ENCODE measurements at places on chromosomes 2 and 18. TPM values are rescaled to one million over a fixed set of nuclear protein-coding genes. Genes with fewer than 3 reads are reported as not detected.

DNA sequence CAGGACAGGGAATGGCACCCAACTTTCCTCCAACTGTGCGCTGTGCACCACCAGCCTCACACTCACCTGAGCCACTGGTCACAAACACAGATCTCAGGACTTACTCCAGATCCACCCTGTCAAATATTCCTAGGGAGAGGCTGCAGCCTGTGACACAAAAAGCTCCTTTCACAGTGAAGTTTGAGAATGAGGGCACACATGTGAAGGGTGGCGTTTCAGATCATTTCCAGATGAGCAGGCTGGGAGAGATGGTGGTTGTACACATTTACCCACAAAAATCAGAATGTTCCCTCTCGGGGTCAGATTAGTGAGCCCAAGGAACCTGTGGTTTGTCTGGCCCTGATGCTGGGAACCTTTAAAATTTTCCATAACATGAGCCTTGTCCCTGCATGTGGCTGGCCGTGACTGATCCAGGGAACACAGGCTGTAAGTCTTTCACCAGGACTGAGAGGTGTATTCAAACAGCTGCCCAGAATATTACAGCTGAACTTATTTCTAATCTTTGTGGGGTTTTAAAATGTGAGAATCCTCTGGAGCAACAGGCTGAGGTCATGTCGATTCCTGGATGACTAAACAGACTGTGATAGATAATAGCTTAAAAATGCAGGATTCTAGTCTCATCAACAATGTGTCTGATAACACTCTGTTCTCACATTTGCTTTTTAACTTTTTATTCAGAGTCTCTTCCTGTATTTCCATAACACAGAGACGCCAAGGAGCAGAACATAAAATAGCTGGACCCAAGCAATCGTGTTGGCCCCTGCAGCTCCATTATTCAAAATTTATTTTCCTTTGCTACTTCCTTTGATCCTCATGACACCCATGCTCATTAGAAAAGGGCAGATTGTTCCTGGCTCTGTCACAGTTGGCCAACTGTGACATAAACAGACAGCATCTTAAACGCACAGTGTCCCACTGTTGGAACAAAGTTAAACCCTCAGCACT lies 35.5 kb downstream of the IL1R2 start:
- H3K4me1 ChIP-seq = no peaks in the 10 kb centered on the region
- no peak overlapping the region for H3K4me3 ChIP-seq

DNA sequence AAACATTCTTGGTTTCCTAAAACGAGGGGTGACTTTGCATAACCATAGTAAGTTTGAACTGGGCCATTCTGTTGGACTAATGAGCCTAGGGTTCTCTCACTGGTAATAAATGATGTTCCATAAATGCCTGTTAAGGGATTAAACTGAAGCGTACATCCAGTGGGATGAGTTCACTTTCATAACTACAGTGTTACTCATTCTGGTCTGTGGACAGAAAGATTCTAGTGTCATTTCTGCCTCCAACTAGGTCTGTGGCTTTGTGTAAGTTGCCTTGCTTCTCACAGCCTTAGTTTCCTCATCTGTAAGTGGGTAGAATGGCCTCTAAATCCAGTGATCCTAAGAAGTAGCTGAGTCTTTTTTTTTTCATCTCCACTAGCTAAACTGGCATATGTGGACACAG lies 1860.6 kb upstream of the PIK3C3 start:
- H3K27ac ChIP-seq = no peak overlapping the region
- H3K4me3 ChIP-seq = no peak overlapping the region
- no peaks in the 10 kb centered on the region for H3K4me1 ChIP-seq
- no peaks in the 10 kb centered on the region for H3K27me3 ChIP-seq
- no peak for DNase-seq

GRCh38 chr2:8427211-8427610 lies 254.6 kb upstream of the ID2 start:
- H3K27ac ChIP-seq = no peak overlapping the region
- no peaks in the 10 kb centered on the region for H3K4me1 ChIP-seq
- H3K36me3 ChIP-seq = no peaks in the 10 kb centered on the region
- no peak overlapping the region for H3K4me3 ChIP-seq
- no peaks in the 10 kb centered on the region for H3K27me3 ChIP-seq
- no peak for DNase-seq

DNA sequence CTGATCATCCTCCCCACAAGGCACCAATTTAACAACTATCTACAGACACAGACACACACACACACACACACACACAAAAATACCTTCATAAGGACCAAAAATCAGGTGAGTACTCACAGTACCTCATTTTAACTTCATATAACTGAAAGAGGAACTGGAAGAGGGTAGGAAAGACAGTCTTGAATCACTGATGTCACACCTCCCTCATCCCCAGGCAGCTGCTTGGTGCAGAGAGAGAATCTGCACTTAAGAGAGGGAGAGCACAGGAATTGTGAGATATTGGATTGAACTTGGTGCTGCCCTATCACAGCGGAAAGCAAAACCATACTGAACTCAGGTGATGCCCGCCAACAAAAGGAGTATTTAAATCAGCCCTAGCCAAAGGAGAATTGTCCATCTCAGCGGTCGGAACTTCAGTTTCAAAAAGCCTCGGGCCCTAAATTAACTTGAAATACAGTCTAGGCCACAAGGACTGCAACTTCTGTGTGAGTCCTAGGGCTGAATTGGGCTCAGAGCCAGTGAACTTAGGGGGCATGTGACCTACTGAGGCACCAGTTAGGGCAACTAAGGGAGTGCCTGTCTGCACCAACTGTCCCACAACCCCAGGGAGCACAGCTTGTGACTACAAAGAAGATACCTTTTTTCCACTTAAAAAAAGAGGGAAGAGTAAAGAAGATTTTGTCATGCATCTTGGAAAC lies 211.1 kb downstream of the LRATD1 start:
- no peaks in the 10 kb centered on the region for H3K27me3 ChIP-seq
- no peak overlapping the region for H3K27ac ChIP-seq
- DNase-seq = no peak
- H3K4me3 ChIP-seq = no peak overlapping the region
- no peaks in the 10 kb centered on the region for H3K4me1 ChIP-seq
- no peaks in the 10 kb centered on the region for H3K36me3 ChIP-seq

GRCh38 chr2:176162911-176163671 lies 6.0 kb downstream of the HOXD3 start:
- DNase-seq = no peak
- H3K4me1 ChIP-seq = peaks cover 18% of the 10 kb centered on the region
- peaks cover 100% of the 10 kb centered on the region for H3K27me3 ChIP-seq
- no peak overlapping the region for H3K4me3 ChIP-seq

- no peaks in the 10 kb centered on the region for H3K27me3 ChIP-seq
- no peak for DNase-seq
- H3K4me1 ChIP-seq = no peaks in the 10 kb centered on the region
- H3K36me3 ChIP-seq = no peaks in the 10 kb centered on the region
- H3K4me3 ChIP-seq = no peak overlapping the region
- no peak overlapping the region for H3K27ac ChIP-seq
Measured at GRCh38 chr2:48080534-48081316, 174.4 kb upstream of the FBXO11 start.

GRCh38 chr2:169046440-169047151 lies 15.5 kb upstream of the ABCB11 start:
- H3K36me3 ChIP-seq = no peaks in the 10 kb centered on the region
- H3K27me3 ChIP-seq = no peaks in the 10 kb centered on the region
- no peak for DNase-seq
- H3K27ac ChIP-seq = no peak overlapping the region

GRCh38 chr2:200786423-200786822 lies 25.3 kb upstream of the BZW1 start:
- no peak overlapping the region for H3K4me3 ChIP-seq
- no peak overlapping the region for H3K27ac ChIP-seq
- H3K36me3 ChIP-seq = peaks cover 4% of the 10 kb centered on the region
- no peak for DNase-seq
- no peaks in the 10 kb centered on the region for H3K27me3 ChIP-seq

- no peak overlapping the region for H3K27ac ChIP-seq
- H3K4me3 ChIP-seq = no peak overlapping the region
- H3K36me3 ChIP-seq = no peaks in the 10 kb centered on the region
- H3K27me3 ChIP-seq = no peaks in the 10 kb centered on the region
Measured at GRCh38 chr2:102337481-102338386, 17.9 kb upstream of the IL18R1 start.

- no peaks in the 10 kb centered on the region for H3K36me3 ChIP-seq
- no peaks in the 10 kb centered on the region for H3K27me3 ChIP-seq
- peaks cover 20% of the 10 kb centered on the region for H3K4me1 ChIP-seq
- H3K27ac ChIP-seq = peak overlapping the region; percentile 80
Measured at GRCh38 chr2:88692187-88692586, 714 bp downstream of the RPIA start.

- H3K27me3 ChIP-seq = no peaks in the 10 kb centered on the region
- H3K4me1 ChIP-seq = no peaks in the 10 kb centered on the region
- no peaks in the 10 kb centered on the region for H3K36me3 ChIP-seq
- DNase-seq = no peak
Measured at GRCh38 chr2:170201734-170202393, 23.9 kb downstream of the MYO3B start.

DNA sequence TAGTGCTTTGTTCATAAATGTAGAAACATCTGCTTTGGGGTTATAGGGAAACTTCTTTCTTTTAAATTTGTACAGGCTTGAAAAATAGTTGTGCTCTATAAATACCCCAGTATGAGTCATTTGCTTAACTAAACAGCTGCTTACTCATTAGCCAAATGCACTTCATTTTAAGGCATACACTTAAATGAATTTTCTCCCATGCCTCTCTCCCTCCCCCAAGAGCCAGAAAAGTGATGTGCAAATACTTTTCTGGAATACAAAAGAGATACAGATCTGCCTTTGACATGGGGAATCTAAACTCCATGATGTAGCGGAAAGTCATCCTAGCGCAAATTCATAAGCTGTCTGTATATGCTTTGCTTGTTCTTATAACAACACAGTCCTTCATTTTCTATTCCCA lies 469.4 kb downstream of the DLGAP1 start:
- no peak for DNase-seq
- H3K27ac ChIP-seq = no peak overlapping the region
- H3K4me3 ChIP-seq = no peak overlapping the region
- no peaks in the 10 kb centered on the region for H3K4me1 ChIP-seq
- no peaks in the 10 kb centered on the region for H3K36me3 ChIP-seq
- no peaks in the 10 kb centered on the region for H3K27me3 ChIP-seq

- DNase-seq = no peak
- peak overlapping the region; percentile 82 for H3K4me3 ChIP-seq
- H3K27ac ChIP-seq = peak overlapping the region; percentile 88
- H3K4me1 ChIP-seq = peaks cover 46% of the 10 kb centered on the region
Measured at GRCh38 chr2:218290316-218291261, 1.7 kb downstream of the TMBIM1 start.

DNA sequence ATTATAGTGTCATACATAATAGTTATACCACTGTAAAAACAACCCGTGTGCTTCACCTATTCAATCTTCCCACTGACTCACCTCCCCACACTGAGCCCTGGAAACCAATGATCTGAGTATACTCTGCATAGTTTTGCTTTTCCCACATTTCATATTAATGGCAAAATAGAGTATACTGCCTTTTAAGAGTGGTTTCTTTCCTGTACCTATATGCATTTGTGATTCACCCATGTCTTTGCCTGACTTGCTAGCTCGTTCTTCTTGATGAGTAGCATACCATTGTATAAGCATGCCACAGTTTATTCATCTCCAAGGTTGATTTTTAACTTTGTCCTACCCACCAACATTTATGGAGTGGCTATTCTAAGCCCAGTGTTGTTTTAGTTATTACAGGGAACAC lies 686.4 kb downstream of the PLCL1 start:
- no peaks in the 10 kb centered on the region for H3K27me3 ChIP-seq
- H3K36me3 ChIP-seq = no peaks in the 10 kb centered on the region
- H3K4me3 ChIP-seq = no peak overlapping the region

GRCh38 chr18:75202696-75203365 lies 6.1 kb downstream of the PTGR3 start:
- no peak overlapping the region for H3K4me3 ChIP-seq
- no peak overlapping the region for H3K27ac ChIP-seq
- peaks cover 11% of the 10 kb centered on the region for H3K36me3 ChIP-seq
- peaks cover 30% of the 10 kb centered on the region for H3K27me3 ChIP-seq
- DNase-seq = no peak
- H3K4me1 ChIP-seq = peaks cover 26% of the 10 kb centered on the region

- DNase-seq = no peak
- no peaks in the 10 kb centered on the region for H3K4me1 ChIP-seq
- H3K27ac ChIP-seq = no peak overlapping the region
- no peak overlapping the region for H3K4me3 ChIP-seq
- H3K27me3 ChIP-seq = no peaks in the 10 kb centered on the region
Measured at GRCh38 chr2:61356958-61357350, 113.9 kb downstream of the USP34 start.

GRCh38 chr2:190062601-190063000 lies at the start of gene MSTN:
TSS of gene MSTN (minus strand) at chr2:190062729. CDS start at chr2:190062596, 133 bp downstream.
- no peaks in the 10 kb centered on the region for H3K27me3 ChIP-seq
- no peaks in the 10 kb centered on the region for H3K4me1 ChIP-seq
- H3K4me3 ChIP-seq = no peak within 1 kb of the TSS
- no peak within 1 kb of the TSS for H3K27ac ChIP-seq
- no peak for DNase-seq

GRCh38 chr2:127592761-127593227 lies 53.2 kb upstream of the GPR17 start:
- H3K4me3 ChIP-seq = no peak overlapping the region
- no peak for DNase-seq
- H3K27ac ChIP-seq = no peak overlapping the region
- H3K27me3 ChIP-seq = no peaks in the 10 kb centered on the region

Gene CCDC148
- 1.1 TPM for total RNA-seq

Gene PLGLB2
- total RNA-seq = 1.5 TPM

Gene SOX11
- 0.52 TPM for total RNA-seq

Gene NTSR2
- not detected for total RNA-seq

Gene ALPP
- 0.09 TPM for total RNA-seq

Gene LYG2
- not detected for total RNA-seq

Data from thymus (tissue), 14 donors.